ENCODE measurements at places on chromosomes 2 and 18.

DNA sequence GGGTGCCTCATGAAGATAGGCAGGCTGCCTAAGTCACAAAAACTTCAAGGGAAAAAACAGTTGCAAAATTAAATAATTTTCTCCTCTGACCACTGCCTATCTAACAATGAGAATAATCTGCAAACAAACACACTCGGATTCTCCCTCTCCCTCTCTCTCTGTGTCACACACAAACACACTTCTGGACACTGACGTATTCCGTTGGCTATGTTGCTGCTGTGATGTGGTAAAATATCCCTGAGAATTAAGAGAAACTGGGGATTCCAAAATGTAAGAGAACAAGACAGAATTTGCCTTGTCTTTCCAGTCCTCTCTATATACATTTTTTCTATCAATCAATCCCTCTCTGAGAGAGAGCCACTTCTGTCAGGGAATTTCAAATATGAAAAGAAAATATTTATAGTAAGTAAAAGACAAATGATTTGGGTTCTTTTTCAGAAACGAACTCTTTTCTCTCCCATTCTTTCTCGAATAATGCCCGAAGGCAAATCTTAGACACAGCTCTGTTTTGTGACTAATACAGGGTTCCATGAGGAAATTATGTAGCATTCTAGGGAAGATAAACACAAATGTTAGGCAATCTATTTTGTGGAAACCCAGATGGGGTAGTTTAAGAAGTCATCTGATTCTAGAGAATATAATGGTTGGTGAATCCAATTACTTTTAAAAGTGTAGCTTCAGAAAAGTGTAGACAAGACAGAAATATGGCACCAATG is 310.3 kb upstream of the CYP26B1 start:
- no peak for DNase-seq

DNA sequence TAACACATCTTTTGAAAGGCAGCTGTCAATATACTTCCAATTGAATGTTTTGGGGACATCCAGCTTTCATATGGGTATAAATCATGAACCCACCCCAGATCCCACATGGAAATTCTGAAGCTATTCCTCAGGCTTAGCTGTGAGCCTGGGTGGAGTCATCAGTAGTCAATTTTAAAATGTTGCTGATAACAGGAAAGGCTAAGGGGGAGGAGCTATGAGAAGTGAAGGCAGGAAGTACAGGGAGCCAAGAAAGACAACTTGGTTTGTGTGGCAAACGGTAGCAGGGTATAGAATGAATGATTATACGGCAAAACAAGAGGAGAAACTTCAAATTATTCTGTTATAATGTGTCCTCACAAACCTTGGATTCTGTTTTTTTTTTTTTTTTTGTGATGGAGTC is 108.6 kb downstream of the QPCT start:
- DNase-seq = no peak

DNA sequence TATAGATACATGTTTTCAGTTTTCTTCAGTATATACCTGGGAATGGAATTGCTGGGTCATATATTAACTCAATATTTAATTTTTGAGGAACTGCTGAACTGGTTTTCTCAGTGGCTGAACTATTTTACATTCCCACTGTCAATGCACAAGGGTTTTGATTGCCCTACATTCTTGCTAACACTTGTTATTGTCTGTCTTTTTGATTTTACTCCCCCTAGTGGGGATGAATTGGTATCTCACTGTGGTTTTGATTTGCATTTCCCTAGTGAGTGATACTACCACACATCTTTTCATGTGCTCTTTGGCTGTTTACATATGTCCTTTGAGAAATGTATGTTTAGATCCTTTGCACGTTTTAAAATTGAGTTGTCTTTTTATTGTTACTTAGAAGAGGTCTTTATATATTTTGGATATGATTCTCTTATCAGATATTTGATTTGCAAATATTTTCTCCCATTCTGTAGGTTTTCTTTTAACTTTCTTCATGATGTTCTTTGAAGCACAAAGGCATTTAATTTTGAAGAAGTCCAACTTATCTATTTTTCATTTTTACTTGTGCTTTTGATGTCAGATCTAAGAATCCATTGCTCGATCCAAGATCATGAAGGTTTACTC is 36.2 kb downstream of the ASB1 start:
- peak; percentile 74 for DNase-seq

- no peak for DNase-seq
Measured at GRCh38 chr18:32078845-32079244, 12.8 kb upstream of the RNF138 start.

GRCh38 chr2:112183327-112184025 is 45.3 kb downstream of the FBLN7 start:
- DNase-seq = no peak

- no peak for DNase-seq
Measured at GRCh38 chr2:180625006-180625844, 355.2 kb upstream of the UBE2E3 start.

DNA sequence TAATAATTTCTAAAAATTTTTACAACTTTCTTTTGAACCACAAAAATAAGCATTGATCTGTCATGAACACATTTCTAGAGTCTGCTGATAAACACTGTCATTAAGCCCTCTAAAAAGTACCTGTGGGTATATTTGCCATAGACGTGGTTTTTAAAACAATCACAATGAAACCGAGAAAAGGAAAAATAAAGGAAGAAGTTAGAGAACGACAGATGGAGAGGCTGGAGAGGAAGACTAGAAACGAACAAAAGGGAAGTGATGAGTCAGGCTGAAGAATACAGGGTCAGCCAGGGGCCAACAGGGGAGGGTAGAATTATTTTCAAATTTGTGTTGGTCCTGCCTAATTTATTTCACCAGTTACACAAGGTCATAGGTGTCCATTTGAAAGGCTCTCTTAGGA is 62.0 kb downstream of the MYL12B start:
- no peak for DNase-seq

GRCh38 chr18:45688833-45689232 is 35.1 kb upstream of the SLC14A1 start:
- peak; percentile 32 for DNase-seq

GRCh38 chr2:223300326-223300725 is 248.3 kb downstream of the KCNE4 start:
- no peak for DNase-seq

- DNase-seq = no peak
Measured at GRCh38 chr2:45337481-45337880, 273.6 kb downstream of the SRBD1 start.

DNA sequence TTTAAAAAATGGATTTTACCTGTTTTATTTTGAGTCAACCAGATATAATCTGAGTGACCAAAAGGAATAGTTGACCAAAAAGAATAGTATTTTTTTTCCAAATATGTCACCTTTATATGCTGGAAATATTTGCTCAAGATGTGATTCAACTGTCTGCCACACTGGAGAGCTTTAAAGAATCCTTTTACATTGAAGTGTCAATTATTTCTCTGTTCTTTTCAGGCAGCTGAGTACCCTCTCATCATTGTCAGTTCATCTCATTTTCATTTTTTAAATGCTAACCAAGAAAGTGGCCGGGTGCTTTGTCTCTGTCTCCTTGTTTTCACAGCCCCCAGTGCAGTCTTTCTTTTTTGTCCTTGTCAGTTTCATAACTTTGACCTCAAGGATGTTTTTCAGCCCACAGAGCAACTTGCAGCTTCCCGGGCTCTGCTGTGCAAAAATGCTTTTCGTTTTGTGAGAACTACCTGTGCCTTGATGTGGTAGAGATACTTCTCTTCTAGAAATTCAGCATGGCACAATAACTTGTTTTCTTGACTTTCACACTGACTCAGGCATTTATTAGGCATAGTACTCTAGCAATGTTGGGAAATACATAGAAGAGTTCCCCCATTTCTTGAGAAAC is 23.4 kb upstream of the CERS6 start:
- DNase-seq = no peak

DNA sequence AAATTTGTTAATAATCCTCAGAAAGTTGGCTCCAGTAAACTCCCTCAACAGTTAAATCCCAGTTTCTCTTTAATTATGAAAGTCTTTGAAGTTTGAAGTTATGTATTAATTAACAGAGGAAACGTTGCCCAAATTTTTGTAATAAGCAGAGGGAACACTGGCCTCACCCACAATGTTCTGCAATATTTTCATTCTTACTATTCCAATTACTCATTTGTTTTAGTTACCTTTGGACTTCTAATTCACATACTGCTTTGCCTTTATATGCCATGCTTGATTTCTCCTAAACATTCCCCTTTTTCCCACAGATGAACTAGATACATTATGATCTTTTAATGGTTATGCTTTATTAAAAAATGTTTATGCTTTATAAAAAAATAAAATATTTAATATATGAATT is 61.3 kb downstream of the RELCH start:
- no peak for DNase-seq

DNA sequence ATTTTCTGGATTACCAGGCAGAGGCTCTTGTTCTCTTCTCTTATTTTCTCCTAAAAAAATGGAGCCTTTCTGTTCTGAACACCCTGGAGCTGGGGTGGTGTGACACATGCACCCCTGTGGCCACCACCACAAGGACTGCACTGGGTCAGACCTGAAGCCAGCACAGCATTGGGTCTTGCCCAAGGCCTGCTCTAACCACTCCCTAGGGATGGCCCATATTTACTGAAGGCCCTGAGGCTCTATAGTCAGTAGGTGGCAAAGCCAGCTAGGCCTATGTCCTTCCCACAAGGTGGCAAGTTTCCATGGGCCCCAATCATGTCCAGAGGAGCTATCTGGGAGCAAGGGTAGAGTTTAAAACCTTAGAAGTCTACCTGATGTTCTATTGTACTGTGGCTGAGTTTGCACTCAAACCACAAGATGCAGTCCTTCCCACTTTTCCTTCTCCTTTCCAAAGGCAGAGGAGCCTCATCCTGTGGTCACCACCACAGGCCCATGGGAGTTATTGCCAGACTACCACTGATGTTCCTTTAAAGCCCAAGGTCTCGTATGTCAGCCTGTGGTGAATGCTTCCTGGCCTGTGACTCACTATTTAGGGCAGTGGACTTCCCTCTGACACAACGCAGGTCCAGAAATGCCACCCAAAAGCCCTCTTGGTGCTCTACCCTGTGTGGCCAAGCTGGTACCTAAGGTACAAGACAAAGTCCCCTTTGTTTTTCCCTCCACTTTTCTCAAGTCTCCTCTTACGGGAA is 15.0 kb upstream of the FMNL2 start:
- DNase-seq = no peak

DNA sequence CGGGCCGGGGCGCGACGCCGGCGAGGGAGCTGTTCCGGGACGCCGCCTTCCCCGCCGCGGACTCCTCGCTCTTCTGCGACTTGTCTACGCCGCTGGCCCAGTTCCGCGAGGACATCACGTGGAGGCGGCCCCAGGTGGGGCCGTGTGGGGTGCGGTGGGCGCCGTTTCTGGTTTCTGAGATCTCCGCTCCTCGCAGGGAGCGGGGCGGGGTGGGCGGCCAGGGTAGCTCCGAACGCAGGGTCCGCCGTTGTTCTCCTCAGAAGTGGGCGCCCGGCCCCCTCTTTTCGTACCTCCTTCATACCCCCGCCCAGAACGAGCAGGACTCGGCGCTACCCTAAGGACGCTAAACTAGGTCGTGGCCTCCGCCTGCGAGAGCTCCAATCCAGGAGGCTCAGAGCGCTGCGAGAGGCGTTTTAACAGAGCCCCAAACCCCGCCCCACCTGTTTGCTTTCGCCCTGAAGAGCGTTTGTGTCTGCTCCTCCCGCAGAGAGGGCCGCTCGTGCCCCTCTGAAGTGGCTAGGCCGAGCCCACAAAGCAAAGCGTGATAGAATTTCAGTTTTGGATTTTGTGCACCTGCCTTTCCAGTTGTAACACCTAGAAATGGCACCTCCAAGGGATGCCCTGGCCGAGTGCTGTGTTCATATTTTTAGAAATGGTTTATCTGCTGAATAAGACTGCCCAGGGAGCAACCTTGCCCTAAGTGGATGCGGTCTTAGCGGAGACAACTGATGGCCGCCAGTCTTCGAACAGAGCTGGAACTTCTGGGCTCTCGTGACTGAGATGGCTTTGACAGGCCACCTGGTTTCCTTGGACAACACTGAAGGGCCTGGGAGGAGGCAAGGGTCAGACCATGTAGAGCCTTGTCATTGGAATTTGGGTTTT is 626 bp downstream of the CAPN10 start:
- DNase-seq = peak; percentile 64

DNA sequence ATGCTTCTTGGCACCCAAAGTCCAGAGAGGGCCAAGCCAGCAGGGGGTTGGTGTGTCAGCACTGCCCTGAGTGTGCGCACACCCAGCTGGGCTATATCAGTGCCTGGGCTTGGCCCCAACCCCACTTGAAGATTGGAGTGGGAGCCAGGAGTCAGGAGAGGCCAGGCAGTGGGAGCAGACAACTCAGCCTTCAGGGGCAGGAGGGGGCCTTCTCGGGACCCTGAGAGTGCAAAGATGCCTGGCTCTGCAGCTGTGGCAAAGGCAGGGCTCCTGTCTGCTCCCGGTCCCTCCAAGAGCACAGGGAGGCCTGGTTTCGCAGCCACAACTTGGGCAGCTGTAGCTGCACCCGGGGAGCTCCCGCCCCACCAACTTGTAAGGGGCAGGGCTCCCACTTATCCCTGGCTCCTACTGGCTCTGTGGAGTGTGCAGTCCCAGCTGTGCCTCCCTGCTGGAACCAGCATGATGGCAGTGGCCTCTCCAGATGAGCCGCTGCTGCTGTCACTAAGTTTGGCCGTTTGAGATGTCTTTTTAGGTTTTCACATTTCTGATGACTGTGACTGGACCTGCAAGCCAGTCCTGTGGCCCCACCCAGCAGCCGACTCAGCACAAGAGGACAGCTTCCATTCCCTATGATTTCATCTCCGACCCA is 148.8 kb upstream of the HS6ST1 start:
- DNase-seq = no peak

DNA sequence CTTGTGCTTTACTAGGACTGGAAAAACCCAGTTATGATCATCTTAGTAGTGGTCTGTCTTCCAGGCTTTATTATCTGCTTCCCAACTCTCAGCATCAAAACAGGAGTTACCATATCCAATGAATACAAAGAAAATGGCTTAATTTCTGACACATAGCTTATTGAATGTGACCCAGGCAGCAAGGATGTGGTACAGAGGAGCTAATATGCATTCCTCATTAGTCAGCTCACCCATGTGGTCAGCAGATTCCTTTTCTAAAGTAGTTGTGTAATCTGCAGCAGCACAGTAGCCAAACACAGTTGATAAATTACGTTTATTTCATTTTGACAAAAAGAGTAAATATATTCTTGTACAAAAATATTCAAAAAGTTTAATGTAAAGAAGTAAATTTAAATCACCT is 43.6 kb downstream of the TSPYL6 start:
- no peak for DNase-seq

DNA sequence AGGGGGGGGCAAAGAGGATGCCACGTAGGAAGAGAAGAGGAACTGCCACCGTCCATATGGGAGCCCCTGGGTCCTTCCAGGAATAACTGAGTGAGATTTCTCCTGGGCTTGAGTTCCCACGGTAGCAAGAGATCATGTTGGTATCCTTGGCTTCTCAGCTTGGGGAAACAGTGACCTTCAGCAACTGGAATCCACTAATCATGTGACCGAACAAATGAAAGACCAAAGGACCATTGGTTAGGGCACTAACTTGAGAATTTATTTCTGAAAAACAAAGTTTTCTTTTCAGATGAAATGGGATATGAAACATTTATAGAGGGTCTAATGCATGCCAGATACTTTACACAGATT is 259.4 kb upstream of the ID2 start:
- no peak for DNase-seq

- no peak for DNase-seq
Measured at GRCh38 chr2:240426845-240427721, 8.4 kb upstream of the GPC1 start.
